ENCODE measurements at places on chromosomes 5 and 9. TPM values are rescaled to one million over a fixed set of nuclear protein-coding genes. Genes with fewer than 3 reads are reported as not detected.

DNA sequence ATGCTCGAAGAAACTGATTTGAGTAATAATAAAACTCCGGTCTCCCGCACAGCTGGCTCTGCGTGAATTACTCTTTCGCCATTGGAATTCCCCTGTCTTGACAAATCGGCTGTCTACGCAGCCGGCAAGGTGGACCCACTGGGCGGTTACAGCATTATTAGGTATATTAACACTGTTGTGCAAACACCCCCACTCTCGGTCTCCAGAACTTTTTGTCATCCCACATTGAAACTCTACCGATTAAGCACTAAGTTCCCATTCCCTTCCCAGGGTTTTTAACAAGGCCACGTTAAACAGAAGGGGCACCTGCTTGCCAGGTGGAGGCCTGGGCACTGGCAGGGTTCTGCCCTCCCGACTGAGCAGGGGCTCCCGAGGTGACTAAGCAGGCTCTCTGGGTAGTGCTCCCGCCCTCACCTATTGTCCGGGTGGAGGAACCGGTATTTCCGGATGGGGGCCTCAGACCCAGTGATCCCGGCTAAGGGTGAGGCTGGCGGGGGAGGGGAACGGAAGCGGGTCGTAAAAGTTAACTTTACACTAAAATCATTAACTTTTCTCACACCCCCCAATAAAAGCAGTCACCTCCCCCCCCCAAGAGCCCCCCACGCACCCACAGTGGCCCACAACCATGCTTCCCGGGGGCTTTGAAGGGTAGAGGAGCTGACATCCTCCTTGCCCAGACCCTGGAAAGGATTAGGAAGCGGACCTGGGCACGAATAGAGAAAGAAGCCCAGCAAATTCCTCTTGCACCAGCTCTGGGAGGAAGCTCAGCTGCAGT lies 53.5 kb upstream of the TJP2 start:
- DNase-seq = peak; percentile 76

Gene GABRA1
- total RNA-seq = not detected

DNA sequence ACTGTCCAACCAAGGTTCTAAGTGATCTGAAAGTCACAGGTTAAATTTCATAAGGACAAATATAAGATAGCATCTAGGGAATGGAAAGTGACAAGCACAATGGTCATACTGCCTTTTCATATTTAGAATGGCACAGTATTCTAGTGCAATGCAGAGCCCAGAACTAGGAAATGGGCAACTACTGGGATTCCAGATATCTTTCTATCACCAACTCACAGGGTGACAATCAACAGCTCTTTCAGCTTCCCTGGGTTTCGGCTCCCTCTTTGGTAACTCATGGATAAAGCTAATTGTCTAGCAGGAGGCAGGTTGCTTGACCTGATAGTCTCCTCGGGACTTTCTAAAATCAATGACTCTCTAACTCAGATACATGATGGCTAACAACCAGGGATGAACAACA lies 60.4 kb downstream of the NR3C1 start:
- no peak for DNase-seq

Gene EGR1
- 189 TPM for total RNA-seq

DNA sequence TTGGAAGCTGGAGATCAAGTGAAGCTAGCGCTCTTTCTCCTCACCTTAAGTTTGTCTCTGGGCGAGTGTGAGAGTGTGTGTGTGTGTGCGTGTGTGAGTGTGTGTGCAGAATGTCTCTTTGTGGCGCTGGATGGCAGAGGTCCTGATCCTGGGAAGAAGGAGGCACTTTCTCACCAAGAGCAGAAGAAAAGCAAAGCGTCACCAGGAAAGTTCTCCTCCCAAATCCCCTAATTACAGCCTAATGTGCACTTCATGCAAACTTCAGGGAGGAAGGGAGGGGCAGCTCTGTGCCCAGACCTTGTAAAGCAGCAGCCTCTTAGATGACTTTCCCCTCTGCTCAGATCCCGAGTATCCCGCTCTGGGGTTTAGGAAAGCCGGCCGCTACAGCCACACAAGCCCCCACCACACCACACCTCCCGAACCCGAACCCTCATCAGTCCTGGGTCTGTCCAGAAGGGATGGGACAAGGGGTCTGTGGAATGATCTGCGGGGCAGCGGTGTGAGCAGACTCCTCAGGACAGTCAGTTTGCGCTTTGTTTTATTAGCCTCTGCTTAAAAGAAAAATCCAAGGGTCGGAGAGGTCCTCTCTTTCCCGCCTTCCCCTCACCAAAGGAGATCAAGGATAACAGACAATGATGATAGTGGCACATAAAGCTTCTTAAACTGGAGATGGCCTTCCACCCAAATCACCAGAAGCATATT lies at the start of gene HAPLN1:
HAPLN1 (minus strand) TSS at position 20 of the 702 bp plus-strand sequence. CDS start 47,332 bp downstream, outside the sequence.
- DNase-seq = no peak

- DNase-seq = no peak
Observed at GRCh38 chr5:164296603-164297080, 791.2 kb downstream of the MAT2B start.

DNA sequence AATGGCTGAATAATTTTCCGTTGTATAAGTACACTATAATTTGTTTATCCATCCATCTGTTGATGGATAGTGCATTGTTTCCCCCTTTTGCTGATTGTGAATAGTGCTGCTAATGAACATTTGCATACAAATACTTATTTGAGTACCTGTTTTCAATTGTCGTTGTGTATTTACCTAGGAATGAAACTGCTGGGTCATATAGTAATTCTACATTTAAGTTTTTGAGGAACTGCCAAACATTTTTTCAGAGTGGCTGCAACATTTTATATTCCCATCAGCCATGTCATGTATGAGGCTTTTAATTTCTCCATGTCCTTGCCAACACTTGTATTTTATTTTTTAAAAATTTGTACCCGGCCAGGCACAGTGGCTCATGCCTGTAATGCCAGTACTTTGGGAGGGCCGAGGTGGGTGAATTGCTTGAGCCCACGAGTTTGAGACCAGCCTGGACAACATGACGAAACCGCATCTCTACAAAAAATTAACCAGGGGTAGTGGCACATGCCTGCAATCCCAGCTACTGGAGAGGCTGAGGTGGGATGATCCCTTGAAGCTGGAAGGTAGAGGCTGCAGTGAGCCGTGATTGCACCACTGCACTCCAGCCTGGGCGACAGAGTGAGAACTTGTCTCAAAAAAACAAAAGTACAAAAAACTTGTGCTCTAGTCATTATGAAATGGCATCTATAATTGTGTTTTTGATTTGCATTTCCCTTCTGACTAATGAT lies 2.2 kb upstream of the ANXA6 start:
- no peak for DNase-seq

GRCh38 chr5:159422361-159422760 lies 92.1 kb upstream of the IL12B start:
- DNase-seq = peak; percentile 21

Gene SLC36A3
- total RNA-seq = not detected

DNA sequence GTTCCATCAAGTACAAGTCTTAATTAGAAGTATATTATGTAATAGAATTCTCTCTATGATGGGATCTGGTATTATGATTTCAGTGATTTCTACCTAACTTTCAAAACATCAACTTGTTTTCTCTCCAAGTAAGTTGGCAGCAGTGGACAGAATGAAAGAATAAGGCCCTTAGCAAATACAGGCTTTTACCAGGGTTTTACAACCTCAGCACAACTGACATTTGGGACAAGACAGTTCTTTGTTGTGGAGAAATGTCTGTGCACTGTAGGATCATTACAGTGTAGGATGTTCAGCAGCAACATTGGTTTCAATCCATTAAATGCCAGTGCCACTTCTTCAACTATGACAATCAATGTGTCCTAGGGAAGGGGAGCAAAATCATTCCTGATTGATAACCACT lies 48.8 kb downstream of the MLANA start:
- no peak for DNase-seq

- DNase-seq = no peak
Observed at GRCh38 chr5:175060257-175060656, 335.9 kb downstream of the MSX2 start.

DNA sequence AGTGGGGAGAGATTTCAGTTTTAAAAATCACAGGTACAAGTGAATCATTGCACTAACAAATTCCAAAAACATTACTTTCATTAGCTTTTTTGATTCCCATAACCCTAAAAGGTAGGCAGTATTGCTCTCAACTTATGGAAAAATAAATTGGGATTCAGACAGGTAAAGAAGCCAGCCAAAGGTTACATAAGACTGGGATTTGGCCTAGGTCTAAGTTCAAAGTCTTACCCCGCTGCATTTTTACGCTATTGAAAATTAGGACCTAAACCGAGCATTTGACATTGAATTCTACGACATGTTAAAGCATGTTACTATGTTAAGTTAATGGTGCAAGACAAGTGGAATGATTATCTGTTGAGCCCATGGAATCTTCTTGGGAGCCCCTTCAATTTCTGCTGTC lies 89.6 kb downstream of the ENC1 start:
- no peak for DNase-seq

DNA sequence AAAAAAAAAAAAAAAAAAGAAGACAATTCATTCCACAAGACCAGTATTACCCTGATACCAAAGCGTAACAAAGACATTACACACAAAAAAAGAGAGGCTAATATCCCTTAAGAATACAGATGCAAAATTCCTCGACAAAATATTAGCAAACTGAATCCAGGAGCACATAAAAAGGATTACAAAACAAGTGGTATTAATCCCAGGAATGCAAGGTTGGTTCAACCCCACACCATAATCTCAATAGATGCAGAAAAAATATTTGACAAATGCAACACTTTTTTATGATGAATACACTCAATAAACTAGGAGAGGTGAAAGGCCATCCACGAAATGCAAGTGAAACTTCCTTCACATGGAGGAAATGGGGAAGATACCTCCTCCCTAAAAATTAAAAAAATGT lies 80.1 kb upstream of the TLR4 start:
- DNase-seq = no peak

Gene PRDM9
- total RNA-seq = not detected

- peak; percentile 44 for DNase-seq
Observed at GRCh38 chr5:96209829-96210228, 223.2 kb downstream of the PCSK1 start.

Gene GMCL2
- total RNA-seq = not detected

Data from MCF 10A (cell line).